Stimulated activated CD4-positive, alpha-beta T cell treated with anti-CD3 and anti-CD28 coated beads, Interleukin-4, amount 100 ng/mL, for 48 hours (primary cell): ENCODE measurements at places on chromosomes 1 and 21.

DNA sequence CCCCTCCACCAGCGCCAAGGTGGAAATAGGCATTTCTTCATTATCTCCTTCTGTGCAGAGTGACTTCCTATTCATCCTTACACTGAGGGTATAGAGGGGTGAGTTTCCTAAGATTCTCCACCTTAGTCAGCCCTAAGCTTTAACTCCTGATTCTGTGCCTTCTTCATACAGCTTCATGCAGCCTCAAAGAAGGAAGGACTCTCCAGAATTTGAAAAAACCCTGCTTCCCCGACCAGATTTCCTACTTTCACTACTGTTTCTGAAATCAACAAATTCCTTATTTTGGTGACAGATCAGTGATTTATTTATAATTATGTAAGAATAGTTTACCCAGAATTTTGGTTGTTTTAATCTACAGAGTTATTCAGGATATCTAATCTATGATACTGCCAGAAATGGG lies 28.6 kb downstream of the GFI1 start:
- no peak for DNase-seq

DNA sequence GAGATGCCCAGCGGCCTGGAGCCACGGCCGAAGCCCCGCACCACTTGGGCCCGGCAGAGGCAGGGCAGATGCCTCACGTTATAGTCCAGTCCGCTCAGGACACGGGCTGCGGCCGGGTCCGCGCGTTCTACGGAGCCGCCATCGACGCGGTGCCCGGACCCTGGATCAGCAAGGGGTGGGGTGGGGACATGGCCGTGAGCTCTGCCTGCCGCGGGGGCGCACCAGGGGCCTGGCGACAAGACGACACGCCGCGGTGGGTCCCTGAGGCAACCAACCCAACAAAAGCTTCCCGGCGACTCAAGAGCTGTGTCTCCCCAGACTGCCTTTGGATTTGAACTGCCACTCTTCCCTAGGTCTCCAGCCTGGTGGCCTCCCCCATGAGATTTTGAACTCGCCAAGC lies 211.4 kb upstream of the GREM2 start:
- DNase-seq: no peak

DNA sequence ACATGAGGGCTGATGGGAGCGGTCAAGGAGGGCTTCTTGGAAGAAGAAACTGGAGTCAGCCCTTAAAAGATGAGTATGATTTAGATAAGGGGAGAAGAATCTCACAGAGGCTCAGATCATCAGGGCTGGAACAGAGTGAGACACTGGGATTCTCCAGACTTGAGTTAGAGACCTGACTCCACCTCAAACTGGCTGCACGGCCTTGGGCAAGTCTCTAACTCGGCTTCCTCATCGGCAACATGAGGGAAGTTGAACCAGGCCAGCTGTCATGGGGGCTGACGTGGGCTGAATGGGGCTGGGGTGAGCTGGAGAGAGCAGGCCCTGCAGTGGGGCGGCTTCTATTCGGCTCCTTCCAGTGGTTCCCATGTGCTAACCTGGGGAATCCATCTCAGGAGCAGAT lies 2.5 kb downstream of the C1QC start:
- no peak for DNase-seq

- DNase-seq: peak; percentile 68
Observed at GRCh38 chr1:54886724-54887664, at the start of gene DHCR24. TSS of gene DHCR24 (minus strand) at chr1:54887195. CDS start at chr1:54887119, 76 bp downstream.
